G401 (cell line): ENCODE measurements at places on chromosomes 7 and 10.

DNA sequence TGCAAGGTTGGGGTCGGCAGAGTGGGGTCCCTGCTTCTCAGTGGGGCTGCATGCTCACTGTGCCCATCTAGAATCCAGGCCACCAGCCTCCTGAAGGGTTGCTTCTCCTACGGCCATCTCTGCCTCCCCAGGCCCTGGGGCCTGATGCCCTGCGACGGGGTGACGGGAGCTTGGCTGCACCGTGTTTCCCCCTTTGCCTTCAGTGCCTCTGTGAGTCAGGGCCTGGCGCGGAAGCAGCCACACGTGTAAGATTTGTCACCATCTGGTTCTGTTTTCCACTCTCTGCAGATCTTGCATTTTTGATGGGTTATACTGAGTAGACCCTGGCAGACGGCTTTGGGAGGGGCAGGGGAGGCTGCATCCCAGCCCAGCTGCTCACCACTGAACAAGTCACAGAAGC is 7.2 kb downstream of the ADAMTS14 start:
- peak; percentile 7 for DNase-seq

- no peak for DNase-seq
Measured at GRCh38 chr10:101237081-101237981, 8.1 kb upstream of the LBX1 start.

- no peak for DNase-seq
Measured at GRCh38 chr7:69620063-69620462, 21.8 kb downstream of the AUTS2 start.

- peak; percentile 90 for DNase-seq
Measured at GRCh38 chr7:13952921-13953320, 36.5 kb downstream of the ETV1 start.

DNA sequence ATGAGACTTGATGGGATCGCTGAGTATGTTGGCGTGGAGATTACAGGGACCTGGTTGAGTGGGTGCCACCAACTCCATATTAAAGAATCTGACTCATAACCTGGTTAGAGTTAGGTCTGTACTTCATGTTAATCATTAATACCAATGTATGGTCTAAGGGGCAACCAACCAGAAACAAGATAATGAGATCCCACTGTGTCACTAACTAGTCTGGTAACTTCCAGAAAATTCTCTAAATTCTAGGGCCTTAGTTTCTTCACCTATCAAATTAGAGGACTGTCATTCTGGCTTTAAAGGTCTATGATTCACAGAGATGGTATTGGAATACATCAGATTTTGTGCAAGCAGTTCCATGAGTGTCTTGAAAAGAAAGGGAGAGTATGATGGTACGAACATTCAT is 102.2 kb downstream of the SNX10 start:
- no peak for DNase-seq
